ENCODE measurements at places on chromosomes 11 and 22.

GRCh38 chr22:27755521-27756211 is 45.9 kb downstream of the MN1 start:
- DNase-seq = no peak

DNA sequence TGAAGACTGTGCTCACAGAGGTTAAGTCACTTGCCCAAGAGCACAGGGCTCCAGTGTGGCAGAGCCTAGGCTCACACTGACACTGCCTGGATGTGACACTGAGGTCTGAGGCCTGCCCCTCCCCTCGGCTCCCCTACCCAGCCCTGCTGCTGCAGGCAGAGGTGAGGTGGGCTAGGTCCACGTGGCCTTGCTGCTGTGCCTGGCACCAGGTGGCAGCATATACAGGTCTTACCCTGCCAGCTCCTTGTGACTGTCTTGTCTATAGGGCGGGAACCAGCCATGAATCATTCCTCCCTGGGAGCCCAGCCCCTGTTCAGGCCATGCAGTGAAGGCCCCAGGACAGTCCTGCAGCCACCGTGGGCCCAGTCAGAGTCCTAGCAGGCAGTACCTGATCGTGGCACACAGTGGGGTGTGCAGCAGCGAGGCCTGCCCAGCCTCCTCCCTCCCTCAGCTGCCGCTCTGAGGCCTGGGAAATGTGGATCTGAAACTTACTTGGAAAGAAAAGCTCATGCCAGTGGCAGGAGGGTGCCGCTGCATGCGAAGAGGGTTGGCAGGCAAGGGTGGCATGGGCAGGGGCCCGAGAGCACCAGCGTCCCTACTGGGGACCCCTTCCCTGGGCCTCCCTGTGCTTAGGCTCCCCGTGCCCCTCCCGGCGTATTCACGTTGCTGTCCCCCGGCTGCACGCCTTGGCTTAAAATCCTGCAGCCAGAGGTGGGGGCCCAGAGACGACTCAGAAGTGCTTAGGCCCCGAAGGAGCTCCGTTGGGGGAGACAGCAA is 1.2 kb upstream of the CERK start:
- no peak for DNase-seq

DNA sequence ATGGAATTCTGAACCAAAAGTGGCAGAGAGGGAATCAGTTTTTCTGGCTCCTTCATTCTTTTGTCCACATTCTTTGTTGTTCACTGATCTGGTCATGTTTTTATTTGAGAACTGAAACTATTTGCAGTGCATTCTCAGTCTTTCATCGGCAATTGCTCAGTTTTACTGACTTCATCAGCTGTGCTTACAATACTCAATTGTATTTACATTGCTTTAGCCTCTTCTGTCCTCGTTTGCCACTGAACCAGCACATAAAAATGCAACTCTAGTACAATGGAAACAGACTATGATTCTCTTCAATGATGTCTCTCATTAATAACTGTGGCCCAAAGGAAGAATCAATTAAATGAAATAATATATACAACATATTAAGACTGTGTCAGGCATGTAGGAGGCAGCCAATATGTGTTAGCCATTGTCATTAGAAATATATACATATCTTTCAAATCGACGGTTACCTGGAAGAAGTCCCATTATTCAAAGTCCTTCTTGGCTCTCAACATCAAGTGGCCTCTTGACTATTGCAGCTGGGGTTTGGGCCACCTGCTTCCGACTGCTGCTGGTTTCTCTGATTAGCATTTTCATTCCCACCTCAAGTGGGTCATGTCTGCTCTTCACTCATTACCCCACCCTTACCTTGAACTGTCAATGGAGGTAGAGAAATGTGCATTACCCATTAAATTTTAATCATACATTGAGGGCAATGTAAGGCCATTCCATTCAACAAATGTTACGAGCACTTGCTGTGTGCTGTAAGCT is 600.1 kb downstream of the INSC start:
- DNase-seq = peak; percentile 65

DNA sequence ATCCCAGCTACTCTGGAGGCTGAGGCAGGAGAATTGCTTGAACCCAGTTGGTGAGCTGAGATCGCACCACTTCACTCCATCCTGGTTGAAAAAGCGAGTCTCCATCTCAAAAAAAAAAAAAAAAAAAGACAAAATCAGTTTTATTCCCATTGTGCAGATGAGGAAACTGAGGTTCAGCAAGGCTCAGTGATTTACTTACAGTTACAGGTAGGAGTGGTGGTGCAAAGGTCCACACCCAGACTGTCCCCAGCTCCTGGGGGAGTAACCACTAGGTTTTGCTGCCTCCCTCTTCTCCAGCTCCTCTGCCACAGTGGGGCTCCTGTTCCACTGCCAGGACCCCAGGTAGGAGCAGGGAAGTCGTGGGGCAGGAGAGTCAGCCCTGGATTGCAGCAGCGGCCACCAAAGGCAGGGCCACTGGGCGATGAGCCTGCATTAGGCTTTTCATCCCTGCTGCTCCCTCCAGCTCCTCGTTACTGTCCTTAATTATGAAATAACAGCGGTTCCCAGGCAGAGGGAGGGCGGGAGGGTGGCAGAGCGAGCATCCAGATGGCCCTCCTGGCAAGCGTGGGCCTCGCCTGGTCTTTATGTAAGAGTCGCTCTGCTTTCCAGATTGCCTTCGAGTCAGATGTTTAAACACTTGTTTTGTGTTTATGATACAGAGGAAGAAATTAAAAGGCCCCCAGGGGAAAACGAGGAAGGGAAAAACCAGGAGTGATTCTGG is 15.5 kb upstream of the RASD2 start:
- DNase-seq = no peak

- peak; percentile 60 for DNase-seq
These were observed 102.6 kb downstream of the RELT start for GRCh38 chr11:73478737-73479347.

- DNase-seq = no peak
These were observed 3.1 kb downstream of the EIF3M start for GRCh38 chr11:32586576-32587190.

DNA sequence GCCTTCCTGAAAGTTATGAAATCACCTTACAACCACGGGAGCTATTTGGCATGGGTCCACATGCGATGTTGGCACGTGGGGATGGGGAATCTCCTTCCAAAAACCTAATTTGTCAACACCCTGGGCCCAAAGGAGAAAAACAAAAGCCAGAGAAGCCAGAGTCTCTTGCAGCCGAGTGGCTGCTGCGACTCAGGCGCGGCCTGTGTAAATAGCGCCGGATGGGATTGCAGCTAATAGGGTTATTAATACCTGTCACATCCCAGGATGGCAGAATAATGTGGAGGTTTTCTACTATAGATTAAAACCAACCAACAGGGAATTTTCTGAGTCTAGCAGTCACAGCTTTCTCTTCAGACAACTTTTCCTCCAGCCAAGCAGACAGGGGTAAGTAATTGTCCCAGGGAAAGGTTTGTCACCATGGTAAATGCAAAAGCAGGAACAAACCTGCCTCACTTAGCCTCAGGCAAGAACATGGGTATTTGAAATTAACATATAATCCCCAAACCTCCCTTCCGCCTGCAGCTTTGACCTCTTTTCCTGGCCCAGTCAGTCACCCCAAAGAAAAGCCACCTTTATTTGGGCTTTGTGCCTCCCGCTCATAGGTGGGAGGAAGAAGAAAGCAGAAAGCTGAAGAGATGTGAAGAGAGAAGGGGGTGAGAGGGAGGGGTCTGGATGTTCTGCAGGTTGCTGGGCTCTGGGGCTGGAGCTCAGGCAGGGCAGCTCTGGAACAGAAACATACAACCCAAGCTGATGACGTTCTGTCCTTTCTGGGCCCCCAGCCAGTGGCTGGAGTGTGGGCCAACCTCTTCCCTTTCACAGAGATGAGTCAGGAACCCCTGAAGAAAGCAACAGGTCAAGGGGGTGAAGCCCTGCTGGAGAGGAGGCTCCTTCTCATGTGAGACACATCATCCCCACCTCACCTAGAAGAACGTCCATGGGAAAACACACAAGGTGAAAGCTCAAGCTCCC is 376.5 kb downstream of the NXPE2 start:
- DNase-seq = no peak

DNA sequence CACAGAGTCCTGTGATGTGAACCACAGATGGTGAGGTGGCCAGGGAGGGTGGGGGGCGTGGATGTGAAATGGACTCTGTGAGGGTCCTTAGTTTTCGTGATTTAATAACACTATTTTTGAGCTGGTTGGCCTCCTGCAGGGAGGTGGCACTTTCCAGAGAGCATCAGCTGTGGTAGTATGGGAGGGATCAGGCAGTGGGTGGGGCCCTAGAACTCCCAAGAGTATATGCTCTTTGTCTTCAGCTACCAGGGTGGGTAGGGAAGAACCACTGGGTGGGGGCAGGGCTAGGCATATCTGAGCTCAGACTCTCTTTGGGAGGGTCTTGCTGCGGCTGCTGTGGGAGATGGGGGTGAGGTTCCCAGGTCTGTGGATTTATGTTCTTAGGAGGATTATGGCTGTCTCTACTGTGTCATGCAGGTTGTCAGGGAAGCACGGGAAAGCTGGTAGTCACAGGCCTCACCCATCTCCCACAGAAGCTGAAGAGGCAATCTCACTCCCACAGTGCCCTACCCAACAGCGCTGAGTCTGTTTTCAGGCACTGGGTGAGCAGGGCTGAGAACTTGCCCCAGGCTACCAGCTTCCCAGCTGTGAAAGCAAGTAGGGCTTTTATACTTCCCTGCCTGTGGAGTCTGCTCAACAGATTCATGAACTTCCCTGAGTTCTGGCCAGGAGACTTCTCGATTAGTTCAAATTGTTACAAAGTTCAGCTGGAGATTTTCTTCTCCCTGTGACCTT is 47.9 kb upstream of the SNX19 start:
- DNase-seq = no peak

- no peak for DNase-seq
These were observed 23.3 kb downstream of the ARHGEF17 start for GRCh38 chr11:73331138-73331916.

GRCh38 chr22:48950151-48950915 is 877.3 kb downstream of the BRD1 start:
- no peak for DNase-seq

GRCh38 chr22:50236731-50237409 is 8.0 kb downstream of the TUBGCP6 start:
- no peak for DNase-seq

GRCh38 chr22:24500277-24500820 is 5.2 kb downstream of the UPB1 start:
- DNase-seq = no peak

DNA sequence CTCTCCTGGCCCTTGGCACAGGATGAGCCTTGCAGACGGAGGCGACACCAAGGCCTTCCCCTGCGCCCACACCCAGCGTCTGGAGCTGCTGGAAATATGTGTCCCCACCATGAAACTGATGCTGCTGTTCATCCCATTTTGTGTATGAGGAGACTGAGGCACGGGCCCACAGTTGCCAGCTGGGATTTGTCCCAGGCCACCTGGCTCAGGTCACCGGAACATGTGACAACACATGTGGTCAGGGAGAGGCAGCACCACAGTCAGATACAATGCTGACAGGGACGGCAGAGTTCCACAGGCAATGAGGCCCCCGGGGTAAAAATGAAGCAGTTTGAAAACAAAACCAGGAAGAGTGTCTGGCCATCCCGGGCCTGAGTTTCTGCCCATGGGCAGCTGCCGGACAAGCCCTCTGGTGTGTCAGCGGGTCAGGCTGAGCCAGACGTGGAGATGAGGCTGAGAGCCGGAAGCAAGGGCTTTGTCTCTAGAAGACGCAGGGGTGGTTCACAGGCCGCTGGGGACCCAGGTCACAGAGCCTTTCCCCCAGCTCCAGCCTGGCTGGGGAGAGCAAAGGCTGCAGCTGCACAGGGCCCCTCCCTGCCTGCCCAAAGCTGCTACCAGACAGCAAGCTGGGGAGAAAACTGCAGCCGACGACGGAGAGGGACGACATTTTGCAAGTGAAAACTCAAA is 80.7 kb downstream of the CDKN1C start:
- DNase-seq = no peak

- DNase-seq = no peak
These were observed 7.8 kb upstream of the MMP3 start for GRCh38 chr11:102850973-102851745.

DNA sequence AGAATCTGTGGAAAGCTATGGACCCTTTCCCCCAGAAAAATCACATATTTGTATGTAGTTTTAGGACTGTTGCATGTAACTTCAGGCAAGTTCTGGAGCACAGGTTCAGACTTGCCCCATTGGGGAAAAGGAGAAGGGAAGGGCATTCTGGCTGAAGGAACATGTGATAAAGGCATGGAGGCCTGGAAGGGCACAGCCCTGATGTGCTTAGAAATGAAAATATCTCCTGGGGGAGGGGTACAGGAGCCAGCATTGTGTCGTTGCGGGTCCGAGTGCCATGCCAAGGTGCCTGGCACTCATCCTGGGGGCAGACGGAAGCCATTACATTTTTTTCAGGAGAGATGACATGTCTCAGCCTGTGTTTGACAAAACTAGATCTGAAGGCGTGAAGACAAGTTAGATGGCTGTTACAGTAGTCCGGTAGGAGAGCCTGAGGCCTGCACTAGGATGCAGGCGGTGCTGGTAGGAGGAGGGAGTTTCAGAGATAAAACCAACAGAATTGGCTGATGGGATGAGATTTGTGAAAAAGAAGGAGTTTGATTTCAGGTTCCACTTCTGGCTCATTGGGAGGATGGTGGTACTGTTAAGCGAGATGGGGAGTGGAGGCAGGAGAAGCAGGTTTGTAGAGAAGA is 96.9 kb downstream of the TEAD1 start:
- no peak for DNase-seq

- no peak for DNase-seq
These were observed 59.6 kb upstream of the INCENP start for GRCh38 chr11:62064221-62064620.

DNA sequence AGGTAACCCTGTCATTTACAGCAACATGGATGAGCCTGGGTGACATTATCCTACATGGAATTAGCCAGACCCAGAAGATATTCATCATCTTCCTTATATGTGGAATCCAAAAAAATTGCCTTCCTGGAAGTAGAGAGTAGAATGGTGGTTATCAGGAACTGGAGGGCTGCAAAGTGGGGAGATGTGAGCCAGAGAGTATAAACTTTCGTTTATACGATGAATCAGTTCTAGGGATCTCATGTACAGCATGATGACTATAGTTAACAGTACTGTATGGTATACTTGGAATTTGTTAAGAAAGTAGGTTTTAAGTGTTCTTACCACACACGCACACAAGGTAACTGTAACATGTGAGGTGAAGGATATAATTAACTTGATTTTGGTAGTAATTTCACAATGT is 79.1 kb downstream of the TBC1D22A start:
- no peak for DNase-seq

DNA sequence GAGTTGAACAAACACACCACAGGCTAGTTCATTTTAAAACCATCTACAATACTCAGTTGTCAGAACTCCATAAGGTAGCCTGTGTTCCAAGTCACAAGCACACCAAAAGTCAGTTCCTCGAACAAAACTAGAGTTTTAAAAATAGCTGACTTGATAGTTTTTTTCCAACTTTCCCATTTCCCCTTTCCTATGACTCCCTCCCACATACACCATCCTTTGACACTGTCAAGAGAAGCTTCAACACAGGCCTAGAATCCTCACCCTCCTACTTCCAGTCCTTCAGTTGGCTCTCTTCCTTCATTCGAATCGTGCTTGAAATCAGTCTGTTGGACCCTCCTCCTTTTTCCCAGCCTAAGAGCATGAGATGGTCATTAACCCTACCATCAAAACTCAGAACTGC is 105.7 kb upstream of the AKIP1 start:
- no peak for DNase-seq

- DNase-seq = no peak
These were observed 30.4 kb upstream of the TENM4 start for GRCh38 chr11:79471071-79471844.

- no peak for DNase-seq
These were observed 24.1 kb downstream of the LARGE1 start for GRCh38 chr22:33896154-33896553.

Data from pons (tissue), 1 donor.